ENCODE measurements at places on chromosomes 12 and 14.

- no peak for DNase-seq
Observed at GRCh38 chr14:96281486-96281885, 25.5 kb downstream of the BDKRB1 start.

- no peak for DNase-seq
Observed at GRCh38 chr12:24931666-24932405, 17.1 kb downstream of the BCAT1 start.

- DNase-seq, result no peak
Observed at GRCh38 chr12:47052274-47052673, 27.1 kb upstream of the PCED1B start.

DNA sequence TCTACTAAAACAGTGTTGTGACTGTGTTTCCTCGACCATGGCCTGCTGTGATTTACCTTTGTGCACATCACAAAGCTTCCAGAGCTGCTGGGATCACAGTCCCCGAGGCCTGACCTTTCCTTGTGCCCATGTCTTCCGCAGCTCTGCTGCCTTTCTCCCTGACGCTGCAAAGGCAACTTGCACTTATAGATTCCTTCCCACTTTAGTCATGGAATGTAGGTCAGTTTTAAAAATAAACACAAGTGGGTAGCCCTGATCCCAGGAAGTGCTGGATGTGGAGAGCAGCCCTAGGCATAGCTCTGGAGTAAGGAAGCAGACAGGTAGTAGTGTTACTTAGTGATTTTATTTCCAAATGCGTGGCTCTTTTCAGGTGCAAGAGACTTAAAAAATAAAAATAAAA, 825.7 kb downstream of the AACS start:
- no peak for DNase-seq

DNA sequence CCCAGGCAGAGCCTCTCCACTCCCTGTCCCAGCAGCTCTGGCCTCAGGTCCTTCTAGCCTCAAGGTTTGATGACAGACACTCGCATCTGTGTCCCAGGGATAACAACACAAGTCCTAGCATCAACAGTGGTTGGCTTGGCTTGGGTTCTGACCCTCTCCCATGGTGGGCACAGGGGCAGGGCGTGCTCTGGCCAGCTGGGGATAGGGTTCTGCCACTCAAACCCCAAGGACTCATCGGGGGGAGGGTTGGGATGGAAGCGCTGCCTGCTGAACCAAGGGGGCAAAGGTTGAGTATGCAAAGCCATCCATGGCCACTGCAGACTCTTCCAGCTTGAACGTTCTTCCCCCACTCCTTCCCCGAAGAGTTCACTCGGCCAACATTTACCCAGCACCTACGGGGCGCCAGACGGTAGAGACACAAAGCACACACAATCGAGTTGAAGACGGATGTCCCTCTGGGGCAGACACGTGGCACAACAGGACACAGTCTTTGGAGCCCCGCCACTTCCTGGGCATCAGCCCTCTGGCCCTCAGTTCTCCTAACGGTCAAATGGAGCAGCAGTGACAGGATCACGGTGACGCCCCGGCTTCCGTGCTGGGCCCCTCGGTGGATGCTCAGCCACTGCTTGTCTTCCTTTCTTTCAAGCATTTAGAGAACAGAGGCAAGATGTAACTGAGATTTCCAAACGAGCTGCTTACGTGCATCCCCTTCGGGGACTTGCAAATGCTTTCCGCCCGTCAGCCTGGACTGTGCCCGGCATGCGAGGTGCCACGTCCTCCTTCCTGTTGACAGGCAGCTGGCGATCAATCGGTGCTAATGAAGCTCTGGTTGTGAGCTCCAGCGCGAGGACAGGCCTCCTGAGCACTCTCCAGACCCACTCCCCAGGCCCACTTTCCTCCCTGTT, 42.6 kb downstream of the DLK1 start:
- no peak for DNase-seq
